Right renal pelvis (tissue), 4 donors: ENCODE measurements at places on chromosomes 3 and 15.
A peak's percentile ranks its signal among the peaks of the same experiment; 100 is the strongest.

GRCh38 chr3:51388286-51389029 lies 2.6 kb upstream of the RBM15B start:
- DNase-seq, result no peak

DNA sequence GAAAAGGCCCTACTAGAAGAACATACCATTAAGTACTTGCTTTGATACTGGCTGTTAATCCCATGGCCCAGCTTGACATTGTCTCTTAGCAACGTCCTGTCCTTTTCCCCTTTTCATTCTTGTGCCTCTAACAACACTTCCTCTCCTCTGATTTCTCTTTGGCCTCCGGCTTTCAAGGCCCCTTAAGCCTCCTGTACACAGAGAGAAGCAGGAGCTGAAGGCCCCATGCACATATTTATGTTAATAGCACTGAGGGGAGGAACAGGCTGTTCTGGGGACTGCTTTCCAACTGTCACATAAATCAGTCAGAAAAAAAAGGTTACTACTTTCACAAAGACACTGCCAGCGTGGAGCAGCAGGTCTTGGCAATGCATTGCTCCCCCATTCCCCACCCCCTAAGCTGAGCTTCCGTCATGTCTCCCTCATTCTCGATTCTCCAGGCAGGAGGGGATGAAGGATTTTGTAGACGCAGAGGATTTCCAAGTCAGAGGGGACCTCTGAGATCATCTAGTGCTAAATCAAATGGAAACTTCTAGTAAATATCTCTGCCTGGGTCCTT lies 257.4 kb upstream of the ADAMTS9 start:
- DNase-seq, result peak; percentile 68

DNA sequence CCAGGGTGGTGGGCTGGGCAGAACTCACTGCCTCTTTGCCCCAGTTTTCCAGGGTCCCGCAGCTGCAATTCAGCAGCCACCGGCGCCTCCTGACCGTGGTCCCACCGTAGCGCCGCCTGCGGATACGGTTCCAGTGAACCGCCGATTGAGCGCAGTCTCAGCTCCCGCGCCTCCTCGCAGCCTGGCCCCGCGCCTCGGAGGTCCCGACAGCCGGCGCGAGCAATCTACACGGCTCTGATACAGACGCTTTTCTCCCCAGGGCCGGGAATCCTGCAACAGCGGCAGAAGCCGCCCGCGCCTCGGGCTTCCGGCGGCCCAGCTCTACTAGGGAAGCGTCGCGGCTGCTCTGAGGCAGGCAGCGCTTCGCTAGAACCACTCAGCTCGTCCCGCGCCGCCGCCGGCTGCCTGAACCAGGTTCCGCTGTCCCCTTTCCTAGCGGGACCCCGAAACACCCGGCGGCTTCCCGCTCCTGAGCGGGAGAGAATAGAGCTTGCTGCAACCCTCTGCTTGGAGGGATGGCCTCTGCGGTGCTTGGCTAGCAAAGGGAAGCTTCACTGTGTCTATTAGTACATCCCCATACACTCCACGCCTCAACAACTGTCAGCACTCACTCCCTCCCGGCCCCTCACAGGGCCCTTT lies 3.1 kb downstream of the FOXL2NB start:
- no peak for DNase-seq

- no peak for DNase-seq
Measured at GRCh38 chr3:188342991-188343732, 189.2 kb downstream of the LPP start.

DNA sequence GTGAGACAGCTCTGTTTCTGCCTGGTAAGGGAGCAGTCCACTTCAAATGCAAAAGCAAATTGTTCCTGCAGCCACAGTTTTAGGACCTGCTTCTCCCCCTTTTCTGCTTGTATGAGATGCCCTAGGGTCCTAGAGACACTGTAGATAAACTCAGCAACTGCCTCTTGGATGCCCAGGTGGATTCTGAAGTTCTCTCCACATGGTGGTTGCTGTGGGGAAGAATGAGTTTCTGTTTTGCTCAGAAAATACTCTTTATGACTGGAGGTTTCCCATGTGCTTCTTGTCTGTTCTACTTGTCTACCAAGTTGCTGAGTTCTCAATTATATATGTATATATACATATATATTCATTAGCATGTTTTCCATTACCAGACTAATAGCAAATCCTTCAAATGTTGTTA lies 5.6 kb upstream of the ZNF80 start:
- no peak for DNase-seq
